Caudate nucleus (tissue), 63 donors: ENCODE measurements at places on chromosomes 13 and 19.

DNA sequence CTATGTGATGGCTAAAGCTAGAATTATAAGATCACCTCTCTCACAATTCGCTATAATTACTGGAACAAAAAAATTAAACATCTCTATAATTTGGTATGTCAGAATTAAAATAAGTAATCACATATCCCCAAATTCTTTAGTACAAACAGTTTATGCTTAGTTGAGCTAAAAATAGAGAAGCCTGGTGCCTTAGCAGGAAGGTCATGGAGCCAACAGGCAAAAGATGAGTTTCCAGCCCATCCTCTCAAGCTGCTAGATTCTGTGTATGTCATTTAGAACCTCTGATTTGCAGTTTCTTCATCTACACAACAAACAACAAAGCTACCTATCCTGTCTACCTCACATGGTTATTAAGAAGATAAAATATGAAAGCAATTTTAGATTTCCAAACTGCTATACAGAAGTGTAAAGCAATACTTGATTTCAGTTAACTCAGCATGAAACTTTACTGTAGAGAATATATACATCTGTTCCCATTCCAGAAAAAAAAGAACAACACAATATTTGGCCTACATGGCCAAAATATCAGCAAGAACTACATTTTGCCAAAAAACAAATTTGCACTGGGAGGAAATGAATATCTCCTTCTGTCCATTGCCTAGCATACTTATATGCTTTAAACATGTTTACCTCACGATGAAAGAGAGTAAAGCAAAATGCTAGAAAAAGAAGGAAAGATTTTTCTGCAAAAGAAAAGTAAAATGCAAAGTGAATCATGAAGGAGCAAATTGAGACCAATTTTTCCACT lies 294.0 kb upstream of the MIR17HG start:
- DNase-seq: no peak

DNA sequence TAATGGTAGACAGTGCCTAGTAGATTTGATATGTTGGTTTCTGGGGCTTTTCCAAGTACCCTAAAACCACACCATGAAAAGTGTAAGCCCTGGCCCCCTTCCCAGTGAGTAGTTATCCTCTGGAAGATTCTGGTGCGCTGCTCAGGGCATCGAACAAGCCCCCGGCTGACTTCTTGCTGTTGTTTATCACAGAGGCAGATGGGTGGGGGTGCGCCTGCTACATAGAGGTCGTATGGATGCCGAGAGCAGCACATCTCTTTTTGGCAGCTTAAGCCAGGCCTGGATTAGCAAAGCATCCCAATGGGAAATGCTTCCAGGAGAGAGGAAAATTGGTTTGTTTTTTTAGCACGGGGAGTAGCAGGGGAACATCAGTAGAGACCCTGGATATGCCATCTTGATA lies 26.3 kb upstream of the SPATA13 start:
- DNase-seq: no peak

DNA sequence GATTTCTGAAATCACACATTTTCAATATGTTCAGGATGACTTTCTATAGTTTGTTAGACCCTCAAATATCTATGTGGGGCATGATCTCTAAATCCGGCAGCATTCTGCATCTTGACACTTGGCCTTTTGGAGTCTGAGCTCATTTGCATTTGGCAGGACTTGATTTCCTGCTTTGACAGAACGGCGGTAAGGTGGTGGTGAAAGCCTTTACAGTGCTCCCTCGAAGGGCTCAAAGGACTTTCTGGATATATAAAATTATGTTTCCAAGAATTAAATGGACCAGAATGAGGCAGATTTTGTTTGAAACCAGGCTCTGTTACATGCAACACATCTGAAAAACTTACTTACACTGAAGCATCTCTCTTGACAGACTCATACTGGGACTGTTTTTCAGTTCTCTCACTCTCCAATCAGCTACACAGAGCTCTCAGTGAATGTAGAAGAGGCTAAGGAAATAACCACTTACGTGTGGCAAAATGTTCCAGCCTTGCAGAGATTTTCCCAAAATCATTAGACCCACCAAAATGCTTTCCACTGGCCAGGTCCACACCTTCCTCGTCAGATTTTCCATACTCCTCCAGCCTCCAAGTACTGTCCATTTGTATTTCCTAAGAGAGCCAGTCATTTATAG lies 207.2 kb downstream of the SPRY2 start:
- DNase-seq: no peak

DNA sequence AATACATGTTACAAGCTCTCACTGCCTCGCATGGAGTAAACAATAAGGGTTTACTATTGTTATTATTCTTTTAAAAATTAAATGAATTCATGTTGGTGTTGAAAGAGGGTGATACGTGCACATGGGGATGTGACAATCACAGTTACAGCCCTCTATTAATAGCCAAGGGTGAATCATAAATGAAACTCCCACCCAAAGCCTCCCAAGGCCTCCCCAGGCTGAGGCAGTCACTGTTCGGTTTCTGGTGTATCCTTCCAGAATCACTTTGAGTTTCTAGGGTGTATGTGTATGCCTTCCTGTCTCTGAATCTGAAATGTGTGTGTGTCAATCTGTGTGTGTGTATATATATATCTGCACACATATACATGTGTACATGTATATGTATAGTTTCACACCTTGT lies 73.4 kb downstream of the AKAP11 start:
- no peak for DNase-seq

- DNase-seq: no peak
These were observed 144.1 kb upstream of the TRPC4 start for GRCh38 chr13:38013676-38014075.

DNA sequence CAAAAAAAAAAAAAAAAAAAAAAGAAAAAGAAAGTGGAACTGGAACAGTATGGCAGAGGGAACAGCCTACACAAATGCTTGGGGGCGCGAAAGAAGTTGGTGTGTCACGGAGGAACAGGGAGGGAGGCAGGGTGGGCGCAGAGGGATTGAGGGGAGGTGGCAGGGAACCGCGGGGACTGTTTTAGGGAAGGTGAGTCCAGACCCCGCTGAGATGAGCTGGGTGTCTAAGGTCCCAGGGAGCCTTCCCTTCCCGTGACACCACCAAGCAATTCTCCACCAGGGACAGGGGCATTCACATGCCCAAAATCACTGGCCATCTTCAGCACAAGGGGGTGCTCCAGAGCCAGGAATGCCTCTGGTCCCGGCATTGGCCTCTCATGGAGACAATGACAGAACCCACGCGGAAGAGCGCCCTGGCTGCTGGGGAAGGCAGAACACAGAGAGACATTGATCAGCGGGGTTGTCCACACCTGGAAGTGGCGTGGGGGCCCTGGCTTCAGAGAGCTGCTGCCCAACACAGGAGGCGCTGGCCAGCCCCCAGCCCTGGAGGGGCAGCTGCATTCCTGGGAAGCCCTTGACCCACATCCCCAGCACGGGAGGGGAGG lies 6.9 kb downstream of the PEAK3 start:
- DNase-seq: peak; percentile 27

DNA sequence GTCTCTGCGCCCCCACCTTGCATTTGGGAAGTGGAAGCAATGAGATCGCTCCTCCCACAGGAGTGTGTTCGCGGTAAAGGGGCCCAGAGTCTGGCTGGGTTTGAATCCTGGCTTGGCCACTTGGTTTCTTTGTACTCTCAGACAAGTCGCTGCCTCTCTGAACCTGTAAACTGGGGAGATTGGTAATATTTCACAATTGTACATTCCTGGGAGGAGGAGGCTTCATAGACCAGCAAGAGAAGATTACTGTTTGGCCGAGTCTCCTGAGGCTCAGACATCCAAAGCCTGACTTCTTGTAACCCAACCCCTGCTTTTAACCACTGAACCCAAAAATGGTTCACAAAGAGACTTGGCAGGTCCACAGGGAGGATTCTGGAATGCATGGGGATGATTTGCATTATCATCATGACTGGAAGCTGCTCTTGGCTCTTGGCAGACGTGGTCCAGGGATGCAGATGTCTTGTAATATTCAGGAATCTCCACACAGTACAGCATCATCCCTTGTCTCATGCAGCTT lies 13.6 kb upstream of the STRN4 start:
- DNase-seq: no peak

- DNase-seq: no peak
These were observed 33.1 kb downstream of the PPP1R37 start for GRCh38 chr19:45125975-45126493.

- DNase-seq: no peak
These were observed 179.1 kb downstream of the ZNF536 start for GRCh38 chr19:30551271-30551670.

GRCh38 chr19:3932931-3933810 lies at the start of gene NMRK2:
Gene NMRK2 (plus strand): TSS chr19:3933069. CDS start chr19:3933672, 603 bp downstream.
- no peak for DNase-seq

DNA sequence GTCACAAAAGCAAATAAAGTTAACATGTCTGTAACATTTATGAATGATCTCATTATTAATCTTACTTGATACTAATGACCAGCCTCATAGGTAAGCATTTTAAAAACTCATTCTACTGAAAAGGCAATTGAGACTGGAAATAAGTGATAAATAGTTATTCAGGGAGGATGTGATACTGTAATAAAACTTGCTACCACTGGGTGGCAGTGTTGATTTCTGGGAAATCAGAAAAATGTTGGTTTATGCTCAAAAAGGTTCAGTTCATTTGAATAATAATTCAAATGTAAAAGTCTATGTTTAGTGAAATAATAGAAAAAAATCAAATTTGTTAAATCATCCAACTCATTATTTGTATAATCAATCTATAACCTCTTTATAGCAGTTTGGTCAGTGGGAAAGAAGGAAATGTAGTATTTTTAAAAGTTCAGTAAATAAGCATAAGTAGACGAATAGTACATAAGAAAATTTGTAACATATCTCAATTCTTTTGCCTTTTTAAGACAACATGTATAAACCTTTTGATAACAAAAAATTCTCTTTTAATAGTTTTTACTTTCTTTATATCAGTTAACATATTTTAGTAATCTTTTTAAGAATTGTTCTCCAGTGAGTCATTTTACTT lies 9.6 kb downstream of the ABHD13 start:
- DNase-seq: no peak

DNA sequence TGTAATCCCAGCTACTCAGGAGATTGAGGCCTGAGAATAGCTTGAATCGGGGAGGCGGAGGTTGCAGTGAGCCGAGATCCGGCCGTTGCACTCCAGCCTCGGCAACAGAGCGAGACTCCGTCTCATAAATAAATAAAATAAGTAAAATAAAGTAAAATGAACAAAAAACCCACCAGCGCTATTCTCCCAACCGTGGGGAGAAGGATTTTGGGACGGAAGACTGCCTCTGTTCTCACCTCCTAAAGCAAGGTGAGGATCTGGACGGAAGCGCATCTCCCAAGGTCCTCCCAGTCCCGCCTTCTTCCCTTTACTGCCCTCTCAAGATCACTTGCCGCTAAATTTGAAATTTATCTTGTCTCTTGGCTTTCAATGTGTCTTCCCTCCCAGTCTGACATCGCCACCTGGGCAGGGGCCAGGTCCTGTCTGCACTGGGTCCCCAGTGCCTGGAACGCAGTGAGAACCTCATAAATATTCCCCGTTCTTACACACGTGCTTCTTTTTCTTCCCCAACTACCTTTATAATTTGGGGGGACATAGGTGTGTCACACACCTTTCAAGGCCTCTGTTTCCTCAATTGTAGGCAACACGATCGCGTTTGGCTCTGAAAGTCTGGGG lies 1.2 kb upstream of the DNAJB1 start:
- DNase-seq: no peak

DNA sequence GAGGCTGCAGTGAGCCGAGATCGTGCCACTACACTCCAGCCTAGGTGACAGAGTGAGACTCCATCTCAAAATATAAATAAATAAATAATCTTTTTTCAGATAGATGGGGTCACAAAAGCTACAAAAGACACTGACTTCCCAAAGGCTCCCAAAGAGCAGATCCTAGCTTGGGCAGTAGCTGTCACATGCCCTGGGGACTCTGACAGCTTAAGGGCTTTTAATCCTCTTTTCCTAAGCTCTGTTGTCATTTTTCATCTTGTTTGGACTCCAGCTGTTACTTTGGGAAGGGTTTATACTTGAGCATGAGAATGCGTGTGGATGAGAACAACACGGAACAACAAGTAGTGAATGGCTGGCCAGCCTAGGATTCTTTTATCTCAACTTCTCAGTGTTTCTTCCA lies 231.7 kb downstream of the MZT1 start:
- DNase-seq: no peak

GRCh38 chr13:46321494-46322225 lies 65.4 kb downstream of the RUBCNL start:
- peak; percentile 19 for DNase-seq

DNA sequence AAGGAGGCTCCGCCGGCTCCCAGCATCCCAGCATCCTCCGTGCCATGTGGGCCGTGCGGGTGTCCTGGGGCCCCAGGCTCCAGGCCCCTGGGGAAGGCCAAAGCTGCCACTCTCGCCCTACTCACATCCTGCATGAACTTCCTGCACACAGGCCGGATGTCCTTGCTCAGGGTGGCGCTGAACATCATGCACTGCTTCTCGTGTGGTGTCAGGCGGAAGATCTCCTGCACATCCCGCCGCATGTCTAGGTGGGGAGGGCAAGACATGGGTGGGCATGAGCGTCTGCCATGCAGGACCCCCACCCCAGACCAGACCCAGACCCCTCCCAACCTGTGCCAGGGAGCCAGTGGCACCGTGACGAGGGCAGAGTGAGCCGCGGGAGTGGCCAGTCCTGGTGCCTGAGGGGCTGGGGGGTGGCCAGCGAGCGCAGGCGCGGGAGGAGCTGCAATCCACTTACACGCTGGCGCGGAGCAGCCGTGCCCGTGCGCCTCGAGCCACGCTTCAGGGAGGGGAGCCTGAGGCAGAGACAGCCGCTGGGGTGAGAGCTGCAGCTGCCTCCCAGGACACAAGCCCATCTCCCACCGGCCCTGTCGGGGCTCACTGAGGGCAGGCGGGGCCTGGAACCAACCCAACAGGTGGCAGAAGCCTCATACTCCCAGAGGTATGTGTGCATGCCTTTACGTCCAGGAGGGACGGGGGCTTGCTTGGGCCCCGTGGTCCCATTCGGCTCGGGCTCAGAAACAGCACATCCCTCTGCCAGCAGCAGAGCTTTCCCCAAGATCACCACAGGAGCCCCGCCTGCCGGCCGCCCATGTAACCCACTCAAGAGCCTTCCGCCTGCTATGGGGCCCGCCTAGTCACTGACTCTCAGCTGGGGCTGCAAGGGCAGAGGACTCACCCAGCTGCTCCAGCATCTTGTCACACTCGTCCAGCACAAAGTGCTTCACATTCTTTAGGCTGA lies 8.8 kb downstream of the DDX39A start:
- DNase-seq: no peak

DNA sequence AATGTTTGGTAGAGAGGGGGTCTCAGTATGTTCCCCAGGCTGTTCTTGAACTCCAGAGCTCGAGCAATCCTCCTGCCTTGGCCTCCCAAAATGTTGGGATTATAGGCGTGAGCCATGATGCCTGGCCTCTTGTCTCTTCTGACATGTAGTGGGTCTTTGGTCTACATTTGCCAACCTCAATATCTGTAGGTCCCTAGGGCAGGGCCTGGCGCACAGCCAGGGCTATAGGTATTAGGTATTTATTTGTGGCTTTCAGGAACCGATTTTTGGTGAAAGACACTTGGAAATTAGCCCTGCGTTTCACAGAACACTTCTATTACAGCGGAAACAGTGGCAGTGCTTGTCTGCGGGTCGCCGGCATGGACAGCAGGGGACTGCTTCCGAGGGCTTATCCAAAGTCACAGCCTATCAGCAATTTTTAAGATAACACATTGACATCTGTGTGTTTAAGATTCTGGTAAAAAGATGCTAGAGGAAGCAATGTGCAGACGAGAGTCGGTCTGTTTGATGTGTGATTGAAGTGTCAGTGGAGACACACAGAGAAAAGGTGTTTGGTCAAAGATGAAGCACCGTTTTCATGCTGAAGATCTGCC lies 14.5 kb downstream of the ZNF536 start:
- DNase-seq: no peak
